Stimulated activated CD8-positive, alpha-beta memory T cell treated with anti-CD3 and anti-CD28 coated beads, Interleukin-7, amount 100 ng/mL, for 48 hours (primary cell): ENCODE measurements at places on chromosomes 13 and 19.

DNA sequence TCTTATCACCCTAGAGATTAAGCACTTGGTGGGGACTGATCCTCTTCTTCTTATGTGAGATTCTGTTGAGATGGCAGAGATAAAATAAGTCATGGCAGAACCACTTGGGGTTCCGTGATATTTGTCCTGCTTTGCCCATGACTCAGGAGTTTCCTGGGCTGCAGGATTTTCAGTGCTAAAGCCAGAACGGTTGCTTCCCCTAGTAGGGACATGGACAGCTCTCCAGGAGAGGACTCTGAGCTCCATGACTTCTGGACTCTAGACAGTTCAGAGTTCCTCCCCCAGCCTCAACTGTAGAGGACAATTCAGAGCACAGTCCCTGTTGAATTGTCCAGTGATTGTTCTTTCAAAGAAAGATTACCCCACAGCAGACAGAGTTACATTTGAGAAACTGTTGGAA is 98.8 kb downstream of the OLFM4 start:
- no peak for DNase-seq

DNA sequence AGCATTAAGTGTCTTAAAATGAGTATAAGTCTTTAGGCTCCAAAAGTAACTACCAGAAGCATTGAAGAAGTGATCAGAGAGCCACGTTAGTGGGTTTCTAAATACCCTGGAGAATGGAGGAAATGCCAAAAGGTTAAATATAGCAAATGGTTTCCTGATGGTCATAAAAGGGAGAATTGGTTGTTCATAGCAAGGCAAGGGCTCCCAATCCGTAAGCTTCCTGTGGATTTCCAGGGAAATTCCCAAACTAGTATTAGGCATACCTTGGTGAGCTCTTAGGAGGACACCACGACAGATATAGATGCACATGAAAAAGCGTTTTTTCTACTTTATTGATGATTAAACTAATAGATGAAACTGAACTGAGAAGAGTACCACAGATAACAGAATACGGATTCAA is 410.9 kb downstream of the FOXO1 start:
- DNase-seq, result no peak

DNA sequence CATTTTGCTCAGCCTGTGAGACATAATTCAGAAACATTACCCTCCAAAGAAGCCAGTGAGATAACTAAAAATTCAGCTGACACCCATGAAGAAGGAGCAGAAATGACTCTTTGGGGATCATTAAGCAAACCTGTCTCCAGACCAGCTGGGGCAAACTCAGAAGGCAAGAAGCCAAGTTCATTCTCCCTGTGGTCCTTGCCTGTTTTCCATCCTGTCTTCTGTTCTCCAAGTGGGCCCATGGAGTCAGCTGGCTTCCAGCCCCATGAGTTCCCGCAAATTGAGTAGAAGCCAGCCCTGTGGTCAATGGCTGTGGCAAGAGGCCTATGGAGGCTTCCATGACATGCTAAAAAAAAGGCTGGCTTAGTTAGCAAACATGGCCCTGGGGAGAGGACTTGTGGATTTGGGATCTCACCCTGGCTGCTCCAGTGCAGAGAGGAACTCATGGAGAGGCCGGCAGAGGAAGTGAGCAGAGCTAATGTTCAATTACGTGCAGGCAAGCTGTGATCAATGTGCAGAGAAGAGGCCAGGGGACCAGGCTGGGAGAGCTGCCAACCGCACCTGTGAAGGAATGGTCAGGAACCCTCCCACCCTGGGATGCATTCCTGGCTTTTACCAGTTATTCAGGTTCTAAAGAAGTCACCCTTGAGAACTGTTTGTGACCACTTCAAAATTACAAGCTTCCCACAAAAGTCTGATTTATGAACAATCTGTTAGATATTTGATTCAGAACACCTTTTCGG is 229.1 kb downstream of the TSHZ3 start:
- DNase-seq, result no peak

- no peak for DNase-seq
These were observed 13.5 kb downstream of the IL17D start for GRCh38 chr13:20716951-20717350.

- no peak for DNase-seq
These were observed 56.5 kb downstream of the DCLK1 start for GRCh38 chr13:36074659-36075058.

GRCh38 chr13:77544355-77544754 is 8.8 kb downstream of the SCEL start:
- no peak for DNase-seq

- no peak for DNase-seq
These were observed 52.4 kb downstream of the CHST8 start for GRCh38 chr19:33673996-33674625.

- DNase-seq, result no peak
These were observed 37.3 kb downstream of the SOX1 start for GRCh38 chr13:112103961-112104880.

DNA sequence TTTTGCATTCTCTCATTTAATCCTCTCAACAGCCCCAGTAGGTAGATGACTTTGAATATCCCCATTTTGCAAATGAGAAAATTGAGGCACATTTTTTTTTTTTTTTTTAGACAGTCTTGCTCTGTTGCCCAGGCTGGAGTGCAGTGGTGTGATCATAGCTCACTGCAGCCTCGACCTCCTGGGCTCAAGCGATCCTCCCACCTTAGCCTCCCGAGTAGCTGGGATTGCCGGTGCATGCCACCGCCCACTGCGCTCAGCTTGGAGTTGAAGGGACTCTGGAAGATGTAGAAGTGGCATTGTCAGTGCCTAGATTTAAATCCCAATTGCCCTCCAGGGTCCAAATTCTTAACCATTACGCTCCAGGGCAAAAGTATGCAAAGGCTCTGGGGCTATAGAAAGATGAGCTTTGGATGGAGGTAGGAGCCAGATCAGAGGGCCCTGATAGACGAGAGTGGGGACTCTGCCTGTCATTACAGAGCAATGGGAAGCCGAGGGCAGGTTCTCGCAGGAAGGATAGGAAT is 813 bp upstream of the MCOLN1 start:
- DNase-seq, result no peak

DNA sequence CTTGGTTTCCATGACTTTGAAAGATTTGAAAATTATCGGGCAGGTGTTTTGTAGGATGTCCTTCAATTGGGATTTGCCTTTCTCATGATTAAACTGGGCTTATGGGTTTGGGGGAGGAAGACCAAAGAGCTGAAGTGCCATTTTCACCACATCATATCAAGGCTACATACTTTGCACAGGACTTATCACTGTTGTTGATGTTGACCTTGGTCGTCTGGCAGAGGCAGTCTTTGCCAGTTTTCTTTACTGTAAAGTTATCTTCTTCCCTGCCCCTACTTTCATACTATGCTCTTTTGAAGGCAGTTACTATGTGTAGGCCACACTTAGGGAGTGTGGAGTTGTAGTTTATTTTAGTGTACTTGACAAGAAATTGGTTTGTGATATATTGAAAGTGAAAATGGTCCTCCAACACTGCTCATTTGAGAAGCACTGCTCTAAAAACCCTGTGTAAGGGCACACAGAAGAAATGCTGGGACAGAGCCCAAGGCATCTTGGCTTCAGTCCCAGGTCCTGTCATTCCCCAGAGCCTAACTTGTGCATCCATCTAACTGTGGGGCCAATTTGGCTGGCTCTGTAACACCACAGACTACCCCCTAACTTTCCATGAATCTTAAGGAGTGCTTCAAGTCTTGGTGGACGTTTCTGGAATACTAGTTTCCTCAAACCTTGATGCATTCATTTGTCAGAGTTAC is 384.9 kb downstream of the KCNRG start:
- DNase-seq, result no peak

DNA sequence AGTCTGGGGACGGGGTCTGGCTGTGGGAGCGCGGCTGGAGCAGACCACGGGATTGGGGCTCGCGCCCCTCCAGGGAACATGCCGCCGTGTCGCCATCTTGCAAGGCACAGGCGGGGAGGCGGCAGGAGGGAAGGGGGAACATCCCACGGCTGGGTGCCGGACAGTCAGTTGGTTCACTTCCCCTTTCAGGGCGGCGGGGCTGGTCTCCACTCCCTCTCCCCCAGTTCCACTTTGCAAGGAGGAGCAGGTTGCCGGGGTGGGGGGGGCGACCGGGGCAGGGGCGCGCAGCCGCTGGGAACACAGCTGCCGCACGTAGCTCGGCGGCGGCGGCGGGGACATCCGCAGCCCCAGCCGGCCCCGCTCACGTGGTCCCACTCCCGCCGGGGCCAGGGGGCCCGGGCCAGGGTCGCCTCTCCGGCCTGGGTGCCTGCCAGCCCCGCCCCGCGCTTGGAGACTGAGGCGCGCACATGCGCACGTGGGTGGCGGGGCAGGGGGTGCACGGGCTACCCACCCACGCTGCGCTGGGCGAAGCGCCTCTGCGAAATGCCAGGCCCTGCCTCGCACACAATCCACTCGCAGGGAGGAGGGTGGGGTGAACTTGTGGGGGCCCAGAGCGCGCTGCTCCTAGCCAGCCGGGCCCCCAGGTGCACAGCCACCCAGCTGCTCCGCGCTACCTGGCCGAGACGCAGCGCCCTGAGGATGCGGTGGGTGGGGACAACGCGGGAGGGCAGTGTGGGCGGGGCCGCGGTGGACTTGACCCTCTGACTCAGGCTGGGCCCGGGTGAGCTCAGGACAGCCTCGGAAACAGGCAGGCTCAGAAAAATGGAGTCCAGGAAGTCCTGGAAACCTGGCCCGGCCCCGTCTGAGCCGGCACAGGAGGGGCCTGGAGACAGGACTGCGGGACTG is 6.4 kb downstream of the KLF16 start:
- no peak for DNase-seq

- no peak for DNase-seq
These were observed 12.8 kb upstream of the RASA3 start for GRCh38 chr13:114145256-114145655.

DNA sequence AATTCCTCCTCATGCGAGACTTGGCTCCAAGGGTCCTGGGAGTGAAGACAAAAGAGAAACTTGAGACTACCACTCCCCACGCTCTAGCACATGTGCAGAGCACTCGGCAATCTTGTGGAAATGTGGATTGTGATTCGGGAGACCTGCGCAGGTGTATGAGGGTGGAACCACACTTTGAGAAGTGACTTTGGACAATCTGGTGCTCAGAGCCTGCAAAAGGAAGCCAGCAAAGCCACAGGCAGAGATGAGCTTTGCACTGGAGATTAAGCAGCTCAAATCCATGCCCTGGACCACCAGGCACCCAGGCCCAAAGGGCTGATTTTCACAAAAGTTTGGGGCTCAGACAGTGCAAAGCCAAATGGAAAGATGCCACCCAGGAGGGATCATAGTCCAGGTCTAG is 162.5 kb upstream of the TSHZ3 start:
- no peak for DNase-seq

DNA sequence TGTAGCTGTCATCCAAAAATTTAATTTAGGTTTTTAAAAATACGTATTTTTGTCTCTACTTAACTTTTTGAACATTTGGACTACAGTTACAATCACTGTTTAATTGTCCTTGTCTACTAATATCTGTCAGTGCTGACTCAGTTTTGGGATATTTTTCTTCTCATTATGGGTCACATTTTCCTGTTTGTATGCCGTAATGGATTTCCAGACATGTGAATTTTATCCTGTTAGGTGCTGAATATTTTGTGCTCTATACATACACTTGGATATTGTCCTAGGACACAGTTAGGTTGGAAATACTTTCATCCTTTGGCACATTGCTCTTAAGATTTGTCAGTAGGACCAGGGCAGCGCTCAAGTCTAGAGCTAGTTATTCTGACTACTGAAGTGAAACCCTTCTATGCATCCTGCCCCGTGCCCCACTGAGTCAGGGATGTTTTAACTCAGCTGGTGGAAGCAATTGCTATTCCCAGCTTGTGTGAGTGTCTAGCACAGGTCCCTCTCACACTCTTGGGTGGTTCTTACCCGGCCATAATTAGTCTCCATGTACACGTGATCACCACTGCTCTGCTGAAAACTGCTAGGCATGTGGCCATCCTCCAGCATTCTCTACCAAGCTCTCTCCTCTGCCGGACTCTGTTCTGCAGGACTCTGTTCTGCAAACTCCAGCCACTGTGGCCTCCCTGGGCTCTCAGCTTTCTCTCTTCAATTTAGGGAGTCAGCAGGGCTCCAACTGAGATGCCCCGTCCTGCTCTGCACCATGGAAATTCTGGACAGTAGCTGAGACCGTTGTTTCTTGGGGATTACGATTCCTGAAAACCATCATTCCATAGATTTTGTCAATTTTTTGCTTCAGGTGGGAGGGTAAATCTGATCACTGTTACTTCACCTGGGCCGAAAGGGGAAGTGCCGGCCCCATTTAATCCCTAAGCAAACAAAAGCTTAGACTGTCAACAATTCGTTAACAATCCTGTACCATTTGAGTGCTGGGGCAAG is 11.1 kb downstream of the PROZ start:
- DNase-seq, result no peak

DNA sequence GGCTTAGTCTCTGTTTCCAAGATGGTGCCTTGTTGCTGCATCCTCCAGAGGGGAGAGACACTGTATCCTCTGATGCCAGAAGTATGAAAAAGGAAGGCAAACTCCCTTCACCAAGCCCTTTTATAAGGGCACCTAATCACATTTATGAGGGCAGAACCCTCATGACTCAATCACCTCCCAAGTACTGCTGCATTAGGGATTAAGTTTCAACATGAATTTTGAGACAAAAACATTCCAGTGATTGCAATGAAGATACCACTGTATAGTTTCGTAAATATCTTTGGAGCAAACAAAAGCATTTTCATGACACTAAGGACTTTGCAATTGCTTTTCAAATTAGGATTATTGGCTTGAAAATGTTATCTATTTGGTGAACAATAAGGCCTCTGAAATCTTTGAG is 63.8 kb downstream of the RNF17 start:
- no peak for DNase-seq

DNA sequence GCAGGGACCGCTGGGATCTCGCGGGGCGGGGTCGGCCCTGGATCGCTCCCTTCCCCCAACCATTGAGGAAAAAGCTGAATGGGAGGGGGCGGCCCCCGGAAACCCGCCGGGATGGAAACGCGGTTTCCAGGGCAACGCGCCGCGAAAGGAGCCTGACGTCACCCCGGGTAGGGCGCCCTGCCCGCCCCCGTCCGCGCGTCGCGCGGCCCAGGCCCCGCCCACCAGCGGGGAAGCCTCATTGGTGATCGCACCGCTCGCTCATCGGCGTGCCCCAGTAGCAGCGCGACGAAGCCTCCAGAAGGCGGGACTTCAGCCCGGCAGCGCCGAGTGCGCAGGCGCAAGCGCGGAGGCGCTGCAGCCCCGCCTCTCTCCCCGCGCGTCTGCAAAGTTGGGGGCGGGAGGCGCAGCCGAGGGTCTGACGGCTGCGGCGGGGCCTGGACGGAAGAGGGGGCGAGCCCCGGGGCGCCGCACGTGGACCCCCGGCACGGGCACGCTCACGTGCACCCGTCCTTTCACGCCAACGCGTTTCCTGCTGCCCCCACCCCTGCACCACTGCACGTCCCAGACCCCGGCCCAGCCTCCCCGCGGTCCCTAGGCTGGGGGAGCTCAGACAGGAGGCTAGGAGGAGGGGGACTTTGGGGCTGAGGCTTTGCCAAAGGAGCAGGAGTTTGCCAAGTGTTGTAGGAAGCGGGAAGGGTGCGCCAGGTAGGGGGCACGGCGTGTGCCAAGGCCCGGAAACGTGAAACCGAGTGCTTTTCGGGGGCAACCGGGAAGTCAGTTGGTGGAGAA is 8.2 kb upstream of the CIRBP start:
- peak; percentile 92 for DNase-seq

GRCh38 chr19:53517114-53517741 is 20.7 kb upstream of the ZNF331 start:
- no peak for DNase-seq

- DNase-seq, result no peak
These were observed 135.7 kb downstream of the LMO7 start for GRCh38 chr13:75771818-75772217.
